ENCODE measurements at places on chromosomes 12 and 14. TPM values are rescaled to one million over a fixed set of nuclear protein-coding genes. Genes with fewer than 3 reads are reported as not detected.

DNA sequence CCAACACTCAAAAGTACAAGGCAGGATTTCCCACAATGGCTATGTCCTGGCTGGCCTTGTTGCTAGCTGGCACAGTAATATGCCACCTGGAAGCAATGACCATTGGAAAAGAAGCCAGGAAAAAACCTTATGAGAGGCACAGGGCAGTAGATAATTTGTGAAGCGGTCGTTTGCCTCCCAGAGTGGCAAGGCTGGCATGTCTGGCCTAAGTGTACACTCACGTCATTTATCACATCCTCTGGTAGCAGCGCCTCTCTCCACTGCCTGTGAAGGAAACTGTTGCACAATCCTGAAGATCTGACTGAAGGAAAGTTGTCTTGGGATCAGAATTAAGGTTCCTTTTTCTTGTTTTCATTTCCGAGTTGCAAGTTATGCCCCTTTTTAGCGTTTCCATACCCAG, 408.5 kb downstream of the ZFP36L1 start:
- peak overlapping the region; percentile 77 for H3K27ac ChIP-seq
- peak; percentile 81 for DNase-seq
- no peaks in the 10 kb centered on the region for H3K27me3 ChIP-seq
- no peaks in the 10 kb centered on the region for H3K36me3 ChIP-seq
- peaks cover 20% of the 10 kb centered on the region for H3K4me1 ChIP-seq
- H3K4me3 ChIP-seq = no peak overlapping the region

- H3K27ac ChIP-seq = peak overlapping the region; percentile 100
- no peaks in the 10 kb centered on the region for H3K27me3 ChIP-seq
- H3K36me3 ChIP-seq = peaks cover 53% of the 10 kb centered on the region
- H3K4me3 ChIP-seq = no peak overlapping the region
- H3K4me1 ChIP-seq = peaks cover 73% of the 10 kb centered on the region
Observed at GRCh38 chr12:6334359-6334758, 7.5 kb downstream of the TNFRSF1A start.

DNA sequence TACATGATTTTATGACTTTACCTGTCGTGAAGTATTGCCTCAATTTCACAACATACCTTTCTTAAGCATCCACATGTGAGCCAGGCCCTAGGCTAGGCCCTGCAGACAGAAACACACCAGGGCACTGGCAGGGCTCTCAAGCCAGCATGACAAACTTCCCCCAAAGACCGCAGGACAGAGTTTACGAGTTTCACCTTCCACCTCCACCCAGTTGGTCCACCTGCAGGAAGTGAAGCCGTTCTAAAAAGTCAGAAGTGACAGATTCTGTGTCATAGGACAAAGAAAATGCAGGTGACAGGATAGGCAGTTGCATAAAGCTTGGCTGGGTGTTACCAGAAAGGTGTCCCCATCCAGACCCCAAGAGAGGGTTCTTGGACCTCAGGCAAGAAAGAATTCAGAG, 382.3 kb downstream of the PCNX1 start:
- DNase-seq = no peak
- H3K27ac ChIP-seq = no peak overlapping the region
- H3K36me3 ChIP-seq = no peaks in the 10 kb centered on the region

GRCh38 chr12:48422060-48422459, 50.3 kb upstream of the ANP32D start:
- H3K27me3 ChIP-seq = no peaks in the 10 kb centered on the region
- no peaks in the 10 kb centered on the region for H3K36me3 ChIP-seq
- no peak for DNase-seq
- H3K27ac ChIP-seq = no peak overlapping the region
- no peak overlapping the region for H3K4me3 ChIP-seq
- H3K4me1 ChIP-seq = no peaks in the 10 kb centered on the region

GRCh38 chr12:80679346-80680131, 27.9 kb upstream of the MYF6 start:
- no peak overlapping the region for H3K27ac ChIP-seq
- no peaks in the 10 kb centered on the region for H3K4me1 ChIP-seq
- H3K36me3 ChIP-seq = no peaks in the 10 kb centered on the region
- no peak overlapping the region for H3K4me3 ChIP-seq
- no peak for DNase-seq

GRCh38 chr12:93018610-93019009, 89.5 kb upstream of the EEA1 start:
- no peaks in the 10 kb centered on the region for H3K27me3 ChIP-seq
- no peak overlapping the region for H3K4me3 ChIP-seq
- H3K4me1 ChIP-seq = no peaks in the 10 kb centered on the region
- H3K36me3 ChIP-seq = no peaks in the 10 kb centered on the region

DNA sequence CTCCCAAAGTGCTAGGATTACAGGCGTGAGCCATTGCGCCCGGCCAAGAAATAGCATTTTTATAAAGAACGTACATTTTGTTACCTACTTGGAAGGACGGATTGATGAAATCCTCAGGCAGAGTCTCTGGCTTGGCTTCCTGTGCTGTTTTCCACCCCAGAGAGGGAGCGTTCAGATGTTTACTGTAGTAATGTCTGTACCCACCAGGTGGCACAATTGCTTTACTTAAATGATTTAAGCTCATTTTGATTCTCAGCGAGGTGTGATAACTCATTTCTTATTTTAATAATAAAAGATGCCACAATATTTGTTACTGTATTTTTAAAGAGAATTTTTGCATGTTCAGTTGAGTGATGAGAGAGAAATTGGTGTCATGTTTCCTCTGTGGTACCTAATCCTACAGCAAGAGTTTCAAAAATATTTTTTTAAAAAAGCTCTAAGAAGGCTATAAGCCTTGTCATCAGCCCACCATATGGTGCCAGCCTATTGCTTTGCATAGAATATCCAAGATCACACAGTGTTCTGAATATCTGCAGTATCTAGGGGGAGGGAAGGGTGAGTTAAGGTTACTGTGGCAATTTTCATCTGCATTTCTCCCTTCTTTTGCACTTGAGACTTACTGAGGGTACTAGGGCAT, 82.6 kb upstream of the TRAF3 start:
- H3K4me1 ChIP-seq = peaks cover 18% of the 10 kb centered on the region
- no peaks in the 10 kb centered on the region for H3K27me3 ChIP-seq
- no peak overlapping the region for H3K4me3 ChIP-seq
- DNase-seq = peak; percentile 52

GRCh38 chr14:99995700-99996356, 69.4 kb upstream of the EVL start:
- H3K36me3 ChIP-seq = no peaks in the 10 kb centered on the region
- H3K27me3 ChIP-seq = no peaks in the 10 kb centered on the region
- no peak overlapping the region for H3K27ac ChIP-seq
- no peaks in the 10 kb centered on the region for H3K4me1 ChIP-seq
- DNase-seq = peak; percentile 78
- H3K4me3 ChIP-seq = no peak overlapping the region

- H3K4me3 ChIP-seq = no peak overlapping the region
- H3K27ac ChIP-seq = no peak overlapping the region
- DNase-seq = no peak
- H3K36me3 ChIP-seq = no peaks in the 10 kb centered on the region
Observed at GRCh38 chr14:56331592-56332216, 213.5 kb downstream of the PELI2 start.

GRCh38 chr12:121003650-121004049, 12.6 kb downstream of the C12orf43 start:
- no peak overlapping the region for H3K27ac ChIP-seq
- H3K4me3 ChIP-seq = no peak overlapping the region
- peak; percentile 57 for DNase-seq
- peaks cover 5% of the 10 kb centered on the region for H3K4me1 ChIP-seq
- peaks cover 72% of the 10 kb centered on the region for H3K36me3 ChIP-seq
- H3K27me3 ChIP-seq = no peaks in the 10 kb centered on the region

GRCh38 chr12:65879878-65880277, 55.6 kb downstream of the HMGA2 start:
- no peaks in the 10 kb centered on the region for H3K36me3 ChIP-seq
- peaks cover 11% of the 10 kb centered on the region for H3K4me1 ChIP-seq
- DNase-seq = no peak
- H3K27ac ChIP-seq = no peak overlapping the region
- no peaks in the 10 kb centered on the region for H3K27me3 ChIP-seq

DNA sequence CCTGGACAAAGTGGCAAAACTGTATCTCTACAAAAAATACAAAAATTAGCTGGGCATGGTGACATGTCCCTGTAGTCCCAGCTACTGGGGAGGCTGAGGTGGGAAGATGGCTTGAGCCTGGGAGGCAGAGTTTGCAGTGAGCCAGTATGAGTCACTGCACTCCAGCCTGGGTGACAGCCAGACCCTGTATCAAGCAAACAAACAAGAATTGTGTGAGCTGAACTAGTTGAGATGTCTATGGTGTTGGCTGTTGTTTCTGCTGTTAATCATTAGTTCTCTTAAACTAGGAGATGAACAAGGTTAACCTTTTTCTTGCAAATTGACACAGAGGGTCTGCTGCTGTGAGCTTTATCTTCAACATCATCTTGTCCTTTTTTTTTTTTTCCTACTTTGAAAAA, 23.6 kb downstream of the RASSF3 start:
- DNase-seq = no peak
- H3K27ac ChIP-seq = peak overlapping the region; percentile 57
- no peaks in the 10 kb centered on the region for H3K36me3 ChIP-seq
- H3K4me3 ChIP-seq = no peak overlapping the region
- peaks cover 29% of the 10 kb centered on the region for H3K4me1 ChIP-seq

- H3K27ac ChIP-seq = no peak overlapping the region
- no peak overlapping the region for H3K4me3 ChIP-seq
- H3K4me1 ChIP-seq = peaks cover 6% of the 10 kb centered on the region
- DNase-seq = no peak
- no peaks in the 10 kb centered on the region for H3K36me3 ChIP-seq
Observed at GRCh38 chr14:64614805-64615391, 65.1 kb downstream of the PPP1R36 start.

- no peaks in the 10 kb centered on the region for H3K27me3 ChIP-seq
- no peaks in the 10 kb centered on the region for H3K4me1 ChIP-seq
- H3K27ac ChIP-seq = no peak overlapping the region
- no peaks in the 10 kb centered on the region for H3K36me3 ChIP-seq
- peak; percentile 44 for DNase-seq
Observed at GRCh38 chr14:76832503-76832988, 6.3 kb downstream of the LRRC74A start.

DNA sequence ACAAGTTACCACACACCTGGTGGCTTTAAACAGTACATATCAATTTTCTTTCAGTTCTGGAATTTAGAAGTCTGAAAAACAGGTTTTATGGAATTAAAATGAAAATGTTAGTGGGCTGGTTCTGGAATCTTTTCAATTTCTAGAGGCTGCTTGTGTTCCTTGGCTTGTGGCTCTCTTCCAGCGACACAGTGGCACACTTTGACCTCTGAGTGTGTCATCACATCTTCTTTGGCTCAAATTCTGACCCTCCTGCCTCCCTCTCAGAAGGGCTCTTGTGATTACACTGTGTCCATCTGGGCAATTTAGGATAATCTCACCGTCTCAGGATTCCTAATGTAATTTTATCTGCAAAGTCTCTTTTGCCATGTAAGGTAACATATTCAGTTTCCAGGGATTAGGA, 170.0 kb downstream of the PLCZ1 start:
- no peak overlapping the region for H3K4me3 ChIP-seq
- H3K27me3 ChIP-seq = no peaks in the 10 kb centered on the region
- H3K36me3 ChIP-seq = no peaks in the 10 kb centered on the region
- DNase-seq = no peak
- H3K27ac ChIP-seq = no peak overlapping the region

DNA sequence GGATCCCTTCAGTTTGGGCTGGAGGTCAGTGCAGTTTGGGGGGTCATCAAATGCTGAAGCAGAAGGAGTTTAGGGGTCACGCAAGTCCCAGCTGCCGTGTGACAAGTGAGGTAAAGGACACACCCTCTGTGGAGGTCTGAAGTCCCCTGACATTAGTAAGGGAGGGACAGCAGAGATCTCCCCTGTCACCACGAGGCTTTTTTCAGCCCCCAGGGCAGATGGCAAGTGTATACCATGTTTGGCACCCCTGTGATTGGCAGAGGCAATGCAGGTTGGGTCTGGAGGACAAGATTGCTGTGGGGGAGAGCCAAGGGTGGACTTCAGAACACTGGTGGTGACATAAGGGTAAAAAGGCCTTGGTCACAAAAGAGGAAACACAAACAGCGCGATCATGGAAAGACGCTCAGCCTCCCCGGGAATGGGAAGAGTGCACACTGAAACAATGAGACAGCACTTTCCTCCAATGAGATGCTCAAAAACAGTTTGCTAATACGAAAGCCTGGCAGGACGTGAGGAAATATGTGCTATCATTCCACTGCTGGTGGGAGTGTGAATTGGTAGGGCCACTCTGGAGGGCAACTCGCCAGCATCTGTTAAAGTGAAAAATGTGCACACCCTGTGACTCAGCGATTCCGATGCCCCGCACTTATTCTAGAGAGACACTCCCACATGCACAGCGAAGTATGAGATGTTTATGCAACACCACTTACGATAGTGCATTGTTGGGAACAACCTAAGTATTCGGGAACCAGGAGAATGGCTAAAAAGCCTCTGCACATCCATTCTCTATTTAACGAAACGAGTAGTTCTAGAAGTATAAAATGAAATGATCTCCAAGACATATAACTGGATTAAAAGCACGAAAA, 14.4 kb upstream of the CD27 start:
- peak overlapping the region; percentile 29 for H3K4me3 ChIP-seq
- no peaks in the 10 kb centered on the region for H3K36me3 ChIP-seq
- H3K4me1 ChIP-seq = peaks cover 14% of the 10 kb centered on the region
- DNase-seq = peak; percentile 93
- no peaks in the 10 kb centered on the region for H3K27me3 ChIP-seq
- H3K27ac ChIP-seq = peak overlapping the region; percentile 86

DNA sequence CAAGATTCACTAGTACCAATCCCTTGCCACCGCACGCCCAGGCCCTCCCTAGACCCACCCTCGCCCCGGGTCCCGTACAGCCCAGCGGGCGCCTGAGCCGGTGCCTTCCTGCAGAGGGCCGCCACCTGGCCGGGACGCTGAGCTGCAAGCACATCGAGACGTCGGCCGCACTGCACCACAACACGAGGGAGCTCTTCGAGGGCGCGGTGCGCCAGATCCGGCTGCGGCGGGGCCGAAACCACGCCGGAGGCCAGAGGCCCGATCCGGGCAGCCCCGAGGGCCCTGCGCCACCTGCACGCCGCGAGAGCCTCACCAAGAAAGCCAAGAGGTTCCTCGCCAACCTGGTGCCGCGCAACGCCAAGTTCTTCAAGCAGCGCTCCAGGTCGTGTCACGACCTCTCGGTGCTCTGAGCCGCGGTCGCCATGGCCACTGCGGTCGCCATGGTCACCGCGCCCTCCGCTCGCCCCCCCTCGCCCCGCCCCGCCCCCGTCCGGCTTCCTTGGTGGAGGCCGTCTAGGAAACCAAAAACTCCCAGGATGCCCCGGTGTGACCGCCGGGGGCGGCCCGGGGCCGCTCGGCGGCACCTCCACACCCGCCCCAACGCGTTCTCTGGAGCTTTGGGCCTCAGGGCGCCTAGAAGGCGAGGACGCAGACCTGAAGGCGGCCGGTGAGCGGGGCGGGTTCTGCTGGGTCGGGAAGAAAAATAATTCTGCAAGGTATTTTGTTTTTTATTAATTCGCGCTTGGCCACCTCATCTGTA, 3.7 kb downstream of the REM2 start:
- H3K4me1 ChIP-seq = peaks cover 38% of the 10 kb centered on the region
- H3K4me3 ChIP-seq = peak overlapping the region; percentile 59

TMEM132D gene
- total RNA-seq = 0.79 TPM

DNAH10 gene
- 5.8 TPM for total RNA-seq

NTS gene
- not detected for total RNA-seq

ACTR6 gene
- 20.4 TPM for total RNA-seq

TSPAN19 gene
- total RNA-seq = not detected

CLEC9A gene
- total RNA-seq = 0.57 TPM

PRIMA1 gene
- total RNA-seq = 0.79 TPM

MIP gene
- total RNA-seq = not detected

INHBC gene
- total RNA-seq = not detected

BHLHE41 gene
- total RNA-seq = 21.0 TPM

ADGRD1 gene
- total RNA-seq = 124 TPM

All from upper lobe of left lung (tissue), 6 donors.